ENCODE measurements at places on chromosomes 5 and 9. TPM values are rescaled to one million over a fixed set of nuclear protein-coding genes. Genes with fewer than 3 reads are reported as not detected.

The MSX2 gene
- 6.4 TPM for total RNA-seq

The DRD1 gene
- 1.4 TPM for total RNA-seq

The CREBRF gene
- total RNA-seq: 1.6 TPM

The CKMT2 gene
- total RNA-seq: not detected

The DOCK8 gene
- total RNA-seq: 0.32 TPM

The LMX1B gene
- 1.7 TPM for total RNA-seq

The CDKN2B-AS1 gene
- total RNA-seq: not detected

The EMB gene
- total RNA-seq: 5.4 TPM

The SLC27A6 gene
- total RNA-seq: not detected

The SPAAR gene
- total RNA-seq: not detected

The PCDHB11 gene
- total RNA-seq: 0.11 TPM

The SLC25A2 gene
- total RNA-seq: not detected

The AFAP1L1 gene
- total RNA-seq: 6.3 TPM

The ACSL6 gene
- total RNA-seq: not detected

The IFNA2 gene
- not detected for total RNA-seq

The OR1Q1 gene
- not detected for total RNA-seq

The C9orf153 gene
- total RNA-seq: not detected

The PDLIM4 gene
- 0.26 TPM for total RNA-seq

The AP3S1 gene
- 67.7 TPM for total RNA-seq

The TTC39B gene
- 0.85 TPM for total RNA-seq

The GPX8 gene
- 38.5 TPM for total RNA-seq

The ALDH1B1 gene
- total RNA-seq: 54.3 TPM

The LCN2 gene
- total RNA-seq: 3.3 TPM

The PCDHA1 gene
- 0.21 TPM for total RNA-seq

The FCN2 gene
- not detected for total RNA-seq

The MLANA gene
- not detected for total RNA-seq

The CCDC171 gene
- total RNA-seq: 0.41 TPM

The PLPP7 gene
- 0.05 TPM for total RNA-seq

The FAM151B gene
- total RNA-seq: 1.8 TPM

The PCDHGA8 gene
- 0.02 TPM for total RNA-seq

The FAM221B gene
- not detected for total RNA-seq

The GABRA6 gene
- not detected for total RNA-seq

The RALGPS1 gene
- total RNA-seq: 1.3 TPM

The JAKMIP2 gene
- not detected for total RNA-seq

The ZNF484 gene
- total RNA-seq: 1.8 TPM

The CWC27 gene
- 15.5 TPM for total RNA-seq

The LURAP1L gene
- 11.6 TPM for total RNA-seq

The OBP2B gene
- not detected for total RNA-seq

The FOXD4L6 gene
- not detected for total RNA-seq

The TTF1 gene
- total RNA-seq: 15.1 TPM

The FAM114A2 gene
- 14.8 TPM for total RNA-seq

The TIGD6 gene
- total RNA-seq: 5.0 TPM

The CENPP gene
- 6.5 TPM for total RNA-seq

The DHFR gene
- 52.9 TPM for total RNA-seq

The ZNG1A gene
- total RNA-seq: 28.5 TPM

The LRRC26 gene
- 1.3 TPM for total RNA-seq

The DND1 gene
- total RNA-seq: 0.82 TPM

The KCNN2 gene
- total RNA-seq: not detected

The CCL27 gene
- not detected for total RNA-seq

The NCS1 gene
- 55.3 TPM for total RNA-seq

The IL4 gene
- total RNA-seq: not detected

The NME5 gene
- not detected for total RNA-seq
